Endothelial cell of umbilical vein (primary cell): ENCODE measurements at places on chromosomes 16 and 17. TPM values are rescaled to one million over a fixed set of nuclear protein-coding genes. Genes with fewer than 3 reads are reported as not detected.

Gene OTOP2
- polyA plus RNA-seq, result not detected in 2 replicates

Gene CARHSP1
- polyA plus RNA-seq, result 64.9 and 88.5 TPM in 2 replicates

Gene TP53
- polyA plus RNA-seq, result 82.1 and 85.5 TPM in 2 replicates

Gene RNF112
- 0.05 and 0.06 TPM in 2 replicates for polyA plus RNA-seq

Gene IL34
- 0.88 and 1.0 TPM in 2 replicates for polyA plus RNA-seq

Gene RMI2
- 3.3 and 5.3 TPM in 2 replicates for polyA plus RNA-seq

Gene DPEP3
- 0.03 and 0.06 TPM in 2 replicates for polyA plus RNA-seq

Gene TMEM132E
- not detected in 2 replicates for polyA plus RNA-seq

Gene GPR179
- polyA plus RNA-seq, result not detected in 2 replicates
